ENCODE measurements at places on chromosomes 2 and 18. TPM values are rescaled to one million over a fixed set of nuclear protein-coding genes. Genes with fewer than 3 reads are reported as not detected.

SCN3A gene
- 1.4 TPM for total RNA-seq

DNA sequence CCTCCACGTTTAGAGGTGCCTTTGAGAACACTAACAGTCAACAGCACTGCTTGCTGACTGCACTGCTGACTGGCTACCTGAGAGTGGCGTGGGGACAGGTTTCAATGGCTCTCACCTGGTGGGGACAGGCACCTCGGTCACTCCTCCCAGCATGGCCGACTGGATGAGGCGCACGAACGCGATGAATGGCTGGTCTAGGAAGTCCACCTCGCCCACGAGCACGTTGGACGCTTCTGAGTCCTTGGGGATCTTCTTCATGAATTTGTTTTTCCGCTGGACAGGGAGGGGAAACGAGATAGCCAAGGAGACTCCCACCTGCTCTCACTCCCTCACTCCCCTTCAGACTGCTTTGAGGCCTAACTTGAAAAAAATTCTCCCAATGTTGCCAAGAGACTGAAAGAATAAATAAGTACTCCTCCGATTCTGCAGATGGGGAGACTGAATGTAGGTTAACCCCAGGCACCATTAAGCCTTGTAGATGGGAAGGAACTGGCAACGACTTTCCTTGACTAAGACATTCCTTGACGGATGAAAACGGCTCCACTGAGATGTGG is 57.3 kb downstream of the MTHFD2 start:
- DNase-seq = no peak

- no peak for DNase-seq
Measured at GRCh38 chr2:182821182-182821581, 45.3 kb downstream of the FRZB start.

NGEF gene
- 41.4 TPM for total RNA-seq

EFHD1 gene
- 2.7 TPM for total RNA-seq

ZC3H6 gene
- total RNA-seq = 9.6 TPM

DNA sequence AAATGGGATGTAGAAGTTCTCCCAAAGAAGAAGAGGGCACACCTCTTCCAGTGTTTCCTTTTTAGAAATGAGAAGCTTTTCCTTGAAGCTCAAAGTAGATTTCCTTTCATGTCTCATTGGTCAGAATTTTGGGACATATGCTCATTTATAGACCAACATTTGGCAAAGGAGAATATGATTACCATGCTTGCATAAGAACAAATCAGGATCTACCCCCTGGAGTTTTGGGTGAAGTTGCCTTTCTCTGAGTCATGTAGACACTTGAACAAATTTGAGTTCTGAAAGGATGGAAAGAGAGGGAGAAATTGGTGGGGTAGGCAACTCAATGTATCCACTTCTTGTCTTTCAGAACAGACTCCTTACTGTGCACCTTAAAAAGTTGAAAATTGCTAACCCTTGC is 409.0 kb downstream of the SLC4A3 start:
- DNase-seq = no peak

BZW1 gene
- 240 TPM for total RNA-seq

GRCh38 chr2:8761529-8762164 is 75.8 kb downstream of the KIDINS220 start:
- DNase-seq = no peak

- DNase-seq = no peak
Measured at GRCh38 chr2:21759819-21760218, 636.1 kb downstream of the TDRD15 start.

SKA1 gene
- total RNA-seq = 3.8 TPM

DNA sequence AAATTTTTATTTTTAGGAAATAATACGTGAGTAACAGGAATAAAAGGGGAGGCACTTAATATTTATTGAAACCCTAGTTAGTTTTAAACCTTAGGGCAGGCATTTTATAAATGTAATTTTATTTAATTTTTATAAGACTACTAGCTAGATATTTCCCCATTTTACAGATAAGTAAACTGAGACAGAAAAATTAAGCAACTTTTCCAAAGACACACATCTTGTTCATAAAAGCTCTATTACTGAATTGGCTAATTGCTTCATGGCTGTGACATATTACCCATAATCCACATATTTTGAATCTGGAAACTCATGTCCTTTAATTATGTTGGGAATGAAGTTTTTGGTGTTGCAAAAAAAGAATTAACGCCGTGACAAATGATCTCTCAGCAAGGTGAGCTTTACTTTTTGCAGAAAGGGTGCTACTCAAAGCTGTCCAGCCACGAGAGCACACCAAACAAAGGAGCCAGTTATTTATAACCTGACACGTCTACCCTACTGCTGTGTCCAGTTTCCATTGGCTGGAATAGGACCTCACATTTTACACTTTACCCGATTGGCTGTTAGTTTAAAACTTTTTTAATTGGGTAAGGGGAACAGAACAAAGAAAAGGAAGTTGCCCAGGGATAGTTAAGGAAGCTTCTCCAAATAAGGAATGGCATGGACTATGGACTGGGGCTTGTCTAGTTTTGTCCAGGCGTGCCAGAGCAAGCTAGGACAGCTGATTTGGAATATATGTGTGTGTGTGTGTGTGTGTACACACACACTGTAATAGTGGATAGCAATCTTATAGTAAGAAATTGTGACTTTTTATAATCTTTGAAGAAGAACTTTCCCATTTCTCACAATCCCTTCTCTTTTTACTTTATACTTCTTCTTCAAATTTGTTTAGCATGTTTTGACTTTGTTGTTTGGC is 54.2 kb downstream of the COMMD1 start:
- DNase-seq = peak; percentile 59

DNA sequence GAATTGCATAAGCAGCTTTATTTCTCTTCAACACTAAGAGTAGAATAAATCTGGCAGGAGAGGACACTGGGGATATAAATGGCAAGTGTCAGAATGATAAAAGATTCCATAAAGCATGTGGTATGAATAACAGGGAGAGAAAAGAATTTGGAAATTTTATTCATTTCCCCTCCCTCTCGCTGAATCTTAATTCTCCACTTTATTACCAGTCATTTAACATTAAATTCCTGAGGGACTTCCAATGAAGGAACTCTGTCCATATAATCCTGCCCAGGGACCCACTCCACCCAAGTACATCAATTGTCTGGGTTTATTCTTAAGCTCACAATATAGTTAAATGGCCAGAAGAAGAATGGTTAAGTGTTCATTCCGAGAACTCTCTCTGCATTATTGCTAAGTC is 197.7 kb upstream of the MGAT5 start:
- no peak for DNase-seq

- DNase-seq = no peak
Measured at GRCh38 chr2:45974056-45974455, 322.6 kb downstream of the PRKCE start.

DES gene
- 18.5 TPM for total RNA-seq

DNA sequence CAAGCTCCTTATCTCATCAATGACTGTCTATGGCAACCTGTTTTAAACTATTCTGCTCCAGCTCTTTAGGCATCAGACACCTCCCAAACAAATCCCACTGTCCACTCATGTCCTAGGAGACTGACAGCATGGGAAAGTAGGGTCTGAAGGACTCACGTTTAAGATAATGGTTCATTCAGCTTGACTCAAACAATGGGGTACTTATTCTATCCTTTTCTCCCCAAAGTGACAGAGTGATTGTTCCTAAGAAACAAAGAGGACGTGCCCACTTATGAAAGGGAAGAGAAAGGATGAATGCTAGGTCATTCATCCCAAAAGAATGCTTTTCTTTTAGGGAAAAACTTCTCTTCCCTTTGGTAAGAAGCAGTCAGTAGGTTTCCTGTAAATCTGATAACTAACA is 41.9 kb downstream of the ALK start:
- DNase-seq = no peak

GRCh38 chr2:33264766-33265165 is 211.7 kb upstream of the RASGRP3 start:
- DNase-seq = no peak

DNA sequence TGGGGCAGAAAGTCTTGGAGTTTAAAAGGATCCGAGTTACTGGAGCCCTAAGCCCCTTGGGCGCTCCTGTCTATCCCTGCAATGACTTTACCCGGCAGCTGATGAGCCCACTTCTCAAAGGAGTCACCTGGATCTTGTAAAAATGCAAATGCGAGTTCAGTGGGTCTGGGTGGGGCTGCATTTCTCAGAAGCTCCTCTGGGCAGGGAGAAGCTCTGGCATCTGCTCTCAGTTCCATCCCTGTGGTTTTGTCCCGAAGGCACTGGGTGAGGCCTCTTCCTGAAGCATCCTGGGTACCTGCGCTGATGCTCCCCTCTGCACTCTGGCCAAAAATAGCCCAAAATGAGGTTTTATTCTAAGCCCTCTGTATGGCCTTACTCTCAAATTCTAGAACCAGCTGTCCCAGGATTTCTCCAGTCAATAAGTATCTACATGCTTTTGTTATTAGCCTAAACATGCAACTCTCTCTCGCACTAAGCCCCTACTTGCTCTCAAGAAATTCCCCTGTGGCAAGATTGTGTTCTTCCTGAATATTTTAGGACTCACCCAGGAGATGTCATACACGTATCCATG is 167.8 kb upstream of the APCDD1 start:
- no peak for DNase-seq

GRCh38 chr18:11115276-11115675 is 34.1 kb downstream of the PIEZO2 start:
- DNase-seq = no peak

GREB1L gene
- total RNA-seq = not detected

DNA sequence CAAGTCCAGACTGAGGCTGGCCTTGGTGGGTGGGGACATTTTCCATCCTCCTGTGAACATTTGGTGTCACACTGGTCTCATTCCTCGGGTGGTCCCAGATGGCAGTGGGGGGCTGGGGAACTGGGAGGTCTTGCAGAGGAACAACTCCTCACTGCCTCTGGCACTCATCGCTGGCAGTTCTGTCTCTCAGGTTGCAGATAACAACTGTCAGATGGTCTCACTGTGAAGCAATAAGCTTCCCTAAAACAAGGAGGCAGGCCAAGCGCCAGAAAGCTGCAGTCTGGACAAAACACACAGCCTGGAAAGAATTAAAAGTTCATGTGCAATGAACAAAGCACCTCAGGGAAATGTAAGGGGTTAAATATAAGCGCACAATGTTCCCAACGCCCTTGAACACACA is 78.1 kb downstream of the IRS1 start:
- no peak for DNase-seq

DNA sequence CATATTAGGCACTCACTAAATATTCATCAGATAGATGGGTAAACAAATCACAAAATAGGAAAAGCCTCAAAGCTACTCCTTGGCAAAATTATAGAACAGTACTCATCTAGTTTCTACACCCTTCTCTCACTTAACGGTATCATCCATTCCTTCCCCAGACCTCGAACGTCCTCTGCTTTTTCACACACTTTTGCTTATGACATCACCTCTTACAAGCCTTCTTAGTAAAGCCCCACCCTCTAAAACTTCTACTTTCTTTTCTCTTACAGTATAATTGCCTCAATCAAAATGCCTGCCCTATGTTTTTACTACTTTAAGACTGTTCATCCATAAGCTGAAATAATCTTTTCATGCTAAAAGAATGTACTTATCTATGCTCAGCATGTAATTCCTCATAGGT is 8.1 kb downstream of the CHN1 start:
- DNase-seq = no peak

GRCh38 chr2:119253760-119254600 is 30.3 kb downstream of the STEAP3 start:
- no peak for DNase-seq

TGOLN2 gene
- 193 TPM for total RNA-seq

GRCh38 chr2:60717691-60718090 is 38.4 kb upstream of the PAPOLG start:
- DNase-seq = no peak

GRCh38 chr2:215619022-215619958 is 183.4 kb upstream of the FN1 start:
- DNase-seq = no peak

ABCB11 gene
- total RNA-seq = 4.1 TPM
